ENCODE measurements at places on chromosomes 7 and 10.

DNA sequence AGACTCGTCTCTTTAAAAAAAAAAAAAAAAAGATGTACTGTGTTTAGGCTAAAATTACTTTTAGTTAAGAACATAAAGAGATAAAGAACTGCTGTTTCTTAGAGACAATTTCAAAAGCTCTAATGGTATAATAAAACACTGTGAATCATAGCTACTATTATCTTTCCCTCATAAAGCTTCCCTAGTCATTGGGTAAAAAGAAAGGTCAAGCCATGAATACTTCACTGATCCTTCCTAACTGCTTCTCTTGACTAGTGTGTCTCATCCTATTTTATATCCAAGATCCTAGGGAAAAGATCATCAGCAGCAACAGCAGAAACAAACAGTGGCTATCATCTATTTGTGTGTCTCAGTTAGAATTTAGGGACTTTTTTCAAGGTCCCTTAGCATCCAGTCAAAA, 10.5 kb downstream of the YME1L1 start:
- no peak for DNase-seq

DNA sequence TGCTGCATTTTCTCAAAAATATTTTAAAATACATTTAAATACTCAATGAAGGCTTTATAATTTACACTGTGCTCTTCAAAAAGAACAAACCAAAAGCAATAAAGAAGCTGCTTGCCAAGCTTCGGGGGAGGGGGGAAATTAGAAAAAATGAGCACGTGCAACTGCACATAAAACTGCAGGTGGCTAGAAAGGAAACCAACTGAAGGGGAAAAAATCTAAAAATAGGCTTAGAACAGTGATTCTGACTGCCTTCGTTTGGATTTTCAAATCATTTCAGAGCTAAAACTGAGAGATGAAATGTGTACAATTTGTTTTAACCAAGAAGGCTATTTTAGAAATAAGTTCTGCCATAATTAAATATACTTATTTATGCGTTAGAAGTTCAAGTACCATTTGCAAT, 61.4 kb downstream of the ABI1 start:
- DNase-seq: no peak

DNA sequence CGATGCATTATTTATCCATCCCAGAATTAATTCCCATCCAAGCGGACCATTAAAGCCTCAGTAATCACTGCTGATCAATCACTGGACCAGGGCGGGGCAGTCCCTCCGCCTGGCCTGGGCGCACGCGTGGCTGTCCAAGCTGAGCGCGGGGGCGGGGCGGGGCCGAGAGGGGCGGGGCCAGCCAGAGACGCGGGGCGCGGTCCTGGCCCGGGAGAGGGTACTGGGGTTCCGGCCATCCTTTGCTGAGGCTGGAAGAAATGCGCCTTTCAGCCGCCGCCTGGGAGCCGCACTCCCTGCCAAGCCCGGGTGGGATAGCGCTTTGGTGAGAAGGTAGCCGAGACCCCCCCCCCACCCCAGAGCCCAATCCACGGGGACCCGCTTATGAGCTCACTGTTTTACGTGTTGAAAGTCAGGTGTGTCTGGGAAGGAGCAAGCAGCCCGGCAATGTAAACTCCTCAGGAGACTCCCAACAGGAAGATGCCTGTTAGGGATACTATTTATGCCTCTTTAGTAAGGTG, at the start of gene ARHGAP22:
TSS of gene ARHGAP22 (minus strand) at position 83 of the 518 bp plus-strand sequence. CDS start 277 bp downstream, outside the sequence.
- no peak for DNase-seq

- no peak for DNase-seq
These were observed 1.0 kb downstream of the GPR146 start for GRCh38 chr7:1045069-1046063.

Measured in stimulated activated CD8-positive, alpha-beta memory T cell treated with anti-CD3 and anti-CD28 coated beads, Interleukin-15, amount 100 ng/mL, for 1 hour (primary cell).